Posterior vena cava (tissue), 2 donors: ENCODE measurements at places on chromosomes 1 and 21. TPM values are rescaled to one million over a fixed set of nuclear protein-coding genes. Genes with fewer than 3 reads are reported as not detected.
A peak's percentile ranks its signal among the peaks of the same experiment; 100 is the strongest.

ASAP3 gene
- 37.8 TPM for total RNA-seq

SPATA46 gene
- total RNA-seq, result not detected

- peak; percentile 86 for DNase-seq
These were observed 98.4 kb downstream of the EBNA1BP2 start for GRCh38 chr1:43073490-43074230.

CAPN8 gene
- total RNA-seq, result not detected

AKR7A3 gene
- 0.67 TPM for total RNA-seq

DNA sequence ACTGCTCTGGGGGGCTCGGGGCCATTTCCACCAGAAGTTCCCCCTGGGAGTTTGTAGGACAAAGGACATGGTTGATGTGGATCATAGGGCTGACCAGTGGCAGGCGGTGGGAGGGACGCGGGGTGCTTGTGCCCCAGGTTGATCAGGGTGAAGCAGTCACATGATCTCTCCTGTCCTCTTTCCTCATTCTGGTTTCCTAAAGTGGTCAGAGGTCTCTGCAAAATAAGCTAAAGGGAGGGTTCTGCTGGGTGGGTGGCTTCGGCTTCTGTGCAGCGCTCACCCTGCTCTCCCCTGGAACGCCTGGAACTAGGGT, 9.2 kb downstream of the PDXK start:
- no peak for DNase-seq

DNA sequence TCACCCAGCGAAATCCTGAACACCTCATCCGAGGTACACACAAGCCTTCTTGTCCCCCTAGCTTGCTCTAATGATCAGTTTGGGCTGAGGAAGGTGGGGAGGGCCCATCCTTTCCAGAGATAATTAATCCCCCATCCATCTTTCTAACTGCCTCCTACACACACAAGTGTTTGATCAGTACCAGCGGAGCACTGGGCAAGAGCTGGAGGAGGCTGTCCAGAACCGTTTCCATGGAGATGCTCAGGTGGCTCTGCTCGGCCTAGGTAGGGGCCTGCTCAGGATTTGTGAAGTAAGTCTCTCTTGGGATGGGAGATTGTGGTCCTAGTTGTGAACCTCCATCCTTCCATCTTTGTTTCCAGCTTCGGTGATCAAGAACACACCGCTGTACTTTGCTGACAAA, 5.8 kb downstream of the ANXA9 start:
- DNase-seq, result no peak

DNA sequence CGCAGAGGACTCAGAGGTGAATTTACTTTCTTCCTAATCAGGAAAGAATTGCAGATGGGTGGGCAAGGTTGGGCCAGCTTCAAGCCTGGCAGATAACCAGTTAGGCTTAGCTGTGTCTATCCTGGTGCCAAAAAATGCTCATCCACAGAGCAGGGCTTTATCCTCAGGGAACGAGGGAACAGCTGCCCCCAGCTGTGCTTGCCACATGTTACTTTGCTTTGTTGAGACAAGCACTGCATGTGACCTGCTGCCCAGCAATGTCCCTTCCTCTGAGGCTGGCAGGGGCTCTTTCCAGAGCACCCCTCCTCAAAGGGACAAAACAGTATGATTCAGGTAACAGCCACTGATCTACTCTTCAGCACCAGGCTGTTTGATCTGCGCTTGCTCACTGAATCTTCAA, 505.1 kb upstream of the USP24 start:
- DNase-seq, result no peak

DNA sequence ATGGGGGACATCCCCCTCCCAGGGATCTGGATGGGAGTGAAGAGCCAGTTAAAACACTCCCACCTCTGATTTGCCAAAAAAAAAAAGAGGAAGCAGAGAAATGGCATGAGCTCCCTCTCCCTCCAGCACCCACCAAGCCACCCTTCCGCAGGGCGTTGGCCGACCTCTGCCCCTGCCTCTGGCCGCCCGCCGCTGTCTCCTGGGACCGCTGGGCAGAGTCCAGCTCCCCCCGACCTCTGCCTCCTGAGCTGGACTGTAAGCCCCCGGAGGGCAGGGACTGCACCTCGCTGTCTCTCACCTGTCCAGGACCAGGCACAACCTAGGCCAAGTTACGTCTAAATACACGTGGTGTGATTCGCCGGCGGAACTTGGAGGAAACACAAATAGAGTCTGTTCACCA, 174.3 kb downstream of the PRDM16 start:
- DNase-seq, result no peak

LIN28A gene
- not detected for total RNA-seq

ADAM30 gene
- total RNA-seq, result not detected

SMPDL3B gene
- not detected for total RNA-seq

DNA sequence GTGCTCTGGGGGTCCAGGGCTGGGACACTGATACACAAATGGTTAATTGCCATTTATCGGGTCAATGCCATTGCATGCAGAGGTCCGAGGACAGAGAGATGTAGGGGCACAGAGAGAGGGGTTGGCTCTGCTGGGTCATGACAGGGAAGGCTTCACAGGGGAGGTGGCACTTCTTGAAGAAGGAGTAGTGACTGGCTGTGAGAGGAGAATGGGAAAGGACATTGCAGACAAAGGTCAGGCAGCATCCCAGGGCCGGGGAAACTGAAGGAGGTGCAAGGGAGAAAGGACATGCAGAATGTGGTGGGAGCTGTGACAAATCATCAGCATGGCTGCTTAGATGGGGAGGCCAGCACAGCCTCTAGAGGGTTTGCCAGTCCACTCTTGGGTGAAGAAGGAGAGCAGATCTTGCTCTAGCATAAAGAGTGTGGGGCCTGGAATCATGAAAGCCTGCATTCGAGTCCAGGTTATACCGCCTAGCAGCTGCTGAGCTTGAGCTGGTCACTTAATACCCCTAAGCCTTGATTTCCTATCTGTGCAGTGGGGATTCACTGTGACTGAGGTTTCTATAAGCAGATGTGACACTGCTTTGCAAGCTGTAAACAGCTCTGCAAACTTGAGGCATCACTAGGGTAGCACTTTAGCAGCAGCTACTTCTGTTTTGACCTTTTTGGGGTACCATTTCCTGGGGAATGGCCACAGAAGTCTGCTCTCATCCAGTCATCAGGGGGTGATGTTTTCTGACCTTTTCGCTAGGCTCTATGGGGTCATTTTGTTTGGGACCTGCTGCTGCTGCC, 59.2 kb upstream of the EPS8L3 start:
- no peak for DNase-seq

DNA sequence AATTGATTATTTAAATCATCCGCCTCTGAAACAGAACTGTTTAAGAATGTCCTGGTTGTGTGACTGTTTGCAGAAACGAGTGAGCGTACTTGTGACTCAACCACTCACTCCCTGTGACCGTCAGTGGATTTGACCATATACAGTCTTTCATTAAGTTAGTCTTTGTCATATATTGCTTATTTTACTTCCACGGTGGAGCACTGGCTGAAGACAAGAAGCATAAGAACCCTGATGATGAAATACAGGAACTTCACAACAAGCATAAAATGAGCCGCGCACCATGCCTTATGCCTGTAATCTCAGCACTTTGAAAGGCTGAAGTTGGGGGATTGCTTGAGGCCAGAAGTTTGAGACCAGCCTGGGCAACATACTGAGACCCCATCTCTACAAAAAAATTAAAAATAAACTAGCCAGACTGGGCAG, 194.0 kb downstream of the TOMM20 start:
- DNase-seq, result no peak

- no peak for DNase-seq
These were observed 140.3 kb upstream of the ATP1B1 start for GRCh38 chr1:168966217-168966616.

GRCh38 chr1:24895511-24895910, 34.6 kb downstream of the RUNX3 start:
- no peak for DNase-seq
